ENCODE measurements at places on chromosomes 12 and 14.

- DNase-seq: peak; percentile 67
These were observed 3.6 kb upstream of the SLC7A8 start for GRCh38 chr14:23186913-23187654.

DNA sequence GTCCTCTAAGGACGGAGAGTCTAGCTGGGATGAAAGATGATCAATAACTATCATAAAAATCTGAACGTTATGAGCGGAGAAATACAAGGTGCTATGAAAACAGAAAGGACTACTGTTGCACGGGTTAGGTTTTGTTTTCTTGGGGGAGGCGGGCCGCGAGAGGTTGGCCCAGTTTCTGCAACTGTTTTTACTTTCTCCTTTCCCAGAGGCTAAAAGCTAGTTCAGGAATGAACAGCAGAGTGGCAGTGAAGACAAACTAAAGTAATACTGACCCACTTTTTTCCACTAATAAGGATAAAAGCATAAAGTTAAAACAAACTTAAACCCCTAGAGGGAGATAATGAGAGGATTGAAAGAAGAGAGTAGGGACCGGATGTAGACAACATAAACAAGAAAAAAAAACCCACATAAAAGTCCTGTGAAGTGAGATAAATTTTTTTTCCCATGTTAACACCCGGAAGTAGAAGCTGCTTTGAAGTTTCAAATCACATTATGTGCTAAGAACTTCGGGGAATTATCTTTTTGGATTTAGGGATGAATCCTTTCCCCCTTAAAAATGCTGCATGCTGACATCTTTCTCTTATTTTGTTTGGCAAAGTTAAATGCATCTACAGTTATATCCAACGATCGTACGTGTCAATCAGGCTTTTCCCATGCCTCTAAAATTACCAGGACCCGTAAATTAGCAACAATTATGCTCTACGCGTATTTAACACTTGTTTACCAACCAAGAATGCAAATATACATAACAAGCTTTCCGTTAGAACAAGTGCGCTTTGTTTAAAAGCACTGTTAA is 1.0 kb upstream of the CDK17 start:
- DNase-seq: peak; percentile 75

- DNase-seq: peak; percentile 9
These were observed 10.6 kb downstream of the METAP2 start for GRCh38 chr12:95484524-95484923.

- peak; percentile 61 for DNase-seq
These were observed 15.9 kb upstream of the HHIPL1 start for GRCh38 chr14:99628887-99629618.

- DNase-seq: peak; percentile 4
These were observed 36.3 kb downstream of the PLEKHG7 start for GRCh38 chr12:92739113-92739512.

GRCh38 chr14:66240105-66240504 is 246.1 kb upstream of the CCDC196 start:
- DNase-seq: no peak

- DNase-seq: no peak
These were observed 7.7 kb upstream of the ATXN2 start for GRCh38 chr12:111606767-111607230.

DNA sequence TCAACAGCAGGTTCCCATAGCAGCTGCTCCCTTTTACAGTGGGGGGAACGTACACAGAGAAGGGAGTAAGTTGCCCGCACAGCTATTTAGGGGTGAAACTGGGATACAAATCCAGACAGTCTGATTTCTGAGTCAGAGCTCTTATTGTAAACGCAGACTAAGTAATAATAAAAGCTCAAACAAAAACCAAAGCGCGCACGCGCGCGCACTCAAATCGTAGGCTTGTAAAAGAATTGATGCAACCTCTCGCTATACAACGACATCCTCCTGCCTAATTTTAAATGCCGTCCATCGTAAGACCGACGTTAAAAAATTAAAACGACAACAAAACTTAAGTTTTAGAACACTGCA is 747 bp upstream of the DACT1 start:
- peak; percentile 96 for DNase-seq

DNA sequence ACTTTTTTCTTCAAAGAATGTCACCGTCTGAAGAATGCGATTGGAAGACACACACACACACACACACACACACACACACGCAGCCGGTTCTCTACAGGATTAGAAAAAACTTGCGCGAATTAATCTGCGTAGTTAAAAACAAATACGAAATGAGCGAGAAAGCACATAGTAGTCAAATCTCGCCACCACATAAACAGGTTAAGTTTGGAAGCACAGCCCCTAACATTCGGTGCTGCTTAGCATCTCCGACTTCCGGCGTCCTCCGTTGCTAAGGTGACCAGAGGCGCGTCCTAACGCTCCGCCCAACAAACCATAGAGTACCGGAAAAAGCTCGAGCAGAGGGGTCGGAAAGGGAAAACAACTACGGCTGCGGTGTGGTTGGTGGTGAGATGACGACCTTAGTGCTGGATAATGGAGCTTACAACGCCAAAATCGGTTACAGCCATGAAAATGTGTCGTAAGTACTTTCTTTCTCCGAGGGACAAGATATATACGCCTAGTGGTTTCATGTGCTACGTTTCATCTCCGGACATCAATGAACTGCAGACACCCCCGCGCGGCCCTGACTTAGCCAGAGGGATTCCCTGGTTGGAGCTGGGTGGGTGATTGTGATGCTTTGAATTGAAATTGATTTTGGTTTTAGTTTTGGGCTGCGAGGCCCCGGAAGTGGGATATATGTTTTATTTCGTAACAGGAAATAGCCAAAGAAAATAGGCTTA is at the start of gene ACTR6:
ACTR6 (plus strand) TSS at position 353 of the 719 bp plus-strand sequence; CDS start at position 390, 37 bp downstream.
- peak; percentile 96 for DNase-seq

GRCh38 chr12:106131676-106132075 is 7.1 kb downstream of the NUAK1 start:
- DNase-seq: peak; percentile 94

DNA sequence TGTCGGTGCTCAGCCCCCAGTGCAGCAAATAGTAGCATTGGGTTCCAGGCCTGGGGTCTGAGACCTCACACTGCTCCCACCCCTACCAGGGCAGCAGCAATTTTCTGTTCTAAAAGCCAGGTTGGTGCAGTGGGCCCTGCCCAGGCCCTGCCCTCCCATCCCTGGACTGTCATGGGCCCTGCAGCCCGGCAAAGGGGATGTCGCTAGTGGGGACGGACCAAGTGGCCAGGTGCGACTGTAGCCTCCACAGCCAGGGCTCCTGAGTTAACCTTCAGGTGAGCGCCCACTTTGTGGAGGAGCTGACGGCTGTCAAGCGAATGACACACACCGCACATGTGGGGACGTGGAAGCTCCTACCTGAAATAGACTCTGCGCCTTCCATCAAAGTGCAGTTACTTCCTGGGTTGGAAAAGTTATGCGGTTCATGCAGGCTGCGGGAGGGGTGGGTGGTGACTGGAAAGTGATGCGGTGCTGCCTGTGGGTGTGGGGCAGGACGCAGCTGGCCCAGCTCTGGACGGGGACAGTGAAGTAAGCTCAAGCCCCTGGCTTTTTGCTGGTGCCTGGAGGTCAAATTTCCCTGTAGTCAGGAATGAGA is 1.5 kb downstream of the INF2 start:
- no peak for DNase-seq

- DNase-seq: no peak
These were observed 4.5 kb upstream of the DCAF11 start for GRCh38 chr14:24110060-24110459.

DNA sequence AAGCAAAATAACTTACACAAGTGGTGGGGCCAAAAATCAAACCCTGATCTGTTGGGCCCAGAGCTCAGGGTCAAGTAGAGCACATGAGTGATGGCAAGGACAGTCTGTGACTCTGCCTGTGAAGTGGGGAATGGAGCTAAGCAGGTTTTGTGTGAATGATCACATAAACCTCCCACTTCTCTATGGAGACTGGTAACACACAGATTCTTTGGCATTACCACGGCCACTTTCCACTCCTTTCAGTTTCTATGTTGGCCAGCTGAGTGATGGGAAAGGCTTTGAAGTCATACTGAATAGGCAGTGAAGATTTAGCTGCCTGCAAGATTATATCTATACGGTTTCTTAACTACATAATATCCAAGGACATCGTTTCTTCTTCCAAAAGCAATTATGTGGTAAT is 97.9 kb downstream of the ARMH4 start:
- DNase-seq: no peak

DNA sequence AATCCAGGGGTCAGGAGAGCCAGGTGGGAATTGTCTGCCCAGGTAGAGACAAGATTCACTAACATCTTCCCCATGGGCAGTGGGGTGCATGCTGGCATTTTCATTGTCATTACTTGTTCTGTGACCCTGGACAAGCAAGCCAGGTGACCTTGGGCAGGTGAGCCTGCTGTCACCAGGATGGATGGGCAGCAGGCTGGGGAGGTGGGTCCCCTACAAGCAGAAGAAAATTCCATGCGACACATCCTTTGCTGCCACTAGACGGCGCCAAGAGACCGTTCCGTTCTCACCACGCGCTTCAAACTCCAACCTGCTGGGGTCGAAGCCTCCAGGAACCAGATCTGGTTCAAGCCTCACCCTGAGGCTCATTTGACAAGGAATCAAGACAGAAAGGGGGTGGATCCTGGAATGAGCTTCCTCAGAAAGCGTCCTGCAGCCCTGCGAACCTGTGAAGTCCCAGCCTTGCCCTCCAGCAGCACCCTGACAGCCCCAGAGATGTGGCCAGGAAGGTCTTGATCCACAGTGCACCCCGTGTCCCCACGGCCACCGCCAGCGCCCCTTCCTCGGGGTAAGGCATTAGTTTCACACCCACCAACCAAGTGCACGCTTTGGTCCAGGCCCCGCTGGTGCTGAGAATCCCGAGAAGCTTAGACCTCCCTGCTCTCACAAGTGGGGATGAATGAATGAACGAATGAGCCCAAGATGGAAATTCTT is 3.2 kb upstream of the DYNC1H1 start:
- DNase-seq: peak; percentile 77

DNA sequence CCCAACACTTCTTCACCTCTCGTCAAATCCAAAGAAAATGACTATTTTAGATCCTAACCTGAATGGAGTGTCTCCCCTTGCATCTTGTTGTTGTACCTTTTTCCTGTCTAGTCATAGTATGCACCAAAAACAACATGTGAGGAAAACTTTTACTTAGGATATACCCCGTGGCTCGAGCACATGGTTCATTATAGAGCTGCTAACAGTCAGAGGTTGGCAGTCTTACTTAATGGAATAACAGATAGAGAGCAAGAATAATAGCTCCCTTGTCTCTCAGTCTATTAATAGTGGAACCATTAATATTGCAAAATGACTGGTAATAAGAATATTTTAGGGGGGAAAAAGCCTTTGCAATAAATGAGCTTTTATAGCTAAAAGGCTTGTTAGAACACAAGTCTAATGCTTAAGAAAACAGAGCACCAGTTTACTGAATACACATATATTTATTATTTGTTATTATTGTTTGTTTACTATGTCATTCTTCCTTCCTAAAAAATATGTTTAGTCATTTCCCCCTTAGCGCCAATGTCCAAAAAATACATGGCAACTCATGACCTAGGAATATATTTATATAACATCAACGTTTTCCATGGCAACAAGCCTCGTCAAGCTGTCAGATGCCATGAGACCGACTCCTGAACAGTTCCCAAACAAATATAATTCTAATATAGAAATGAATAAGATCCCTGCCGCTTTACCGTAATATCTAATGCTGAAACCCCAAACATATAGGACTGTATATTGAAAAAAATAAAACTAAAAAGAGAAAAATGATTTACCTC is 592.4 kb downstream of the SOX5 start:
- DNase-seq: no peak

- DNase-seq: no peak
These were observed 16.0 kb upstream of the HIP1R start for GRCh38 chr12:122819209-122819785.

DNA sequence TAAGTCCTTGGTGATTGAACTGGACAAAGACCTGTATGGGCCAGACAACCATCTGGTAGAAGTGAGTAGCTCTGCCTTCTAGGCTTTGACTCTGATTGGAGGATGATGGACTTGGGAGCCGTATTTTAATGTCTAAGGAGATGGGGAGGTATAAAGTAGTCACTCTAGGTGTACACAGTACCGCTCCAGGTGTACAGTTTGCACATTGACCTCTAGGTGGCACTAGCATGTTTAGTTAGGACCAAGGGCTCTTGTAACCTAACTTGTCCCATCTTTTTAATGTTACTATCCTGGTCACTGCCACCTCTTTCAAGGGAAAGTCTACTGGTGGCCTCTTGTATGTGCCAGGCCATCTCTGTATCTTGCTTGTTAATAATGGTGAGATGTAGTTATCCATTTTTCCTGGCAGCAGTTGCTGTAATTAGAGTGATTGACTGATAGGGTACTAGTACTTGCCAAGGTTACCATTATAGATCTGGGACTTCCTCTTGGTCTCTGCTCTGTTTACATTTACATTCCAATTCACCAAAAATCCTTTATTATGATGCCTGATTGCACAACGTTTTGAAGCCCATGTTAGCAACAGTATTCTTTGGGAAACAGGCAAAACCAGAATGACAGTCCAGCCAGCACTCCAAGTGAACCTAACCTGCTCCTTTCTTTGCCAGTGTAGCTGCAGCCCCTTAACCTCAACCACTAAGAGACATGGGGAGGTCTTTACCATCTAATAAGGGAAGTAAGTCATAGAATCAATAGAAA is 3.6 kb downstream of the SMARCD1 start:
- peak; percentile 33 for DNase-seq

DNA sequence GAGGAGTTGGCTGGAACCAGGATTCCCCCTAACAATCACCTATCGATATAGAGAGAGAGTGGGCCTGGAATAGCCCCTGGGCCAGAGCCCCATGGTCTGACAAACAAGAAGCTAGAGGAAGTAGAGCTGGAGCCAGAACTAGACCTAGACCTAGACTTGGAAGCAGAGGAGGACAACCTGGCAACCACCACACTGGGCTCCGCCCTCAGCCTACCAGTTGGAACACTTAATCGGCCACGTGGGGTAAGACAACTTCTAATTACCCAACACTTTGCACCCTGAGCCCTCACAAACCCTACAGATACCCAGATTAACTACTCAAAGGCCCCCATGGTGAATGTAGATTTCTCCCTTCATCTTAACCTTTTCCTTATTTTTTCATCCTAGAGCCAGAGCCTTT is 4.6 kb upstream of the PA2G4 start:
- no peak for DNase-seq

- peak; percentile 36 for DNase-seq
These were observed 2.0 kb downstream of the PELI2 start for GRCh38 chr14:56120091-56120691.

GRCh38 chr14:36256126-36256801 is 64.2 kb downstream of the MBIP start:
- DNase-seq: no peak

GRCh38 chr12:46089414-46090162 is 99.2 kb upstream of the SCAF11 start:
- DNase-seq: no peak
